Esophagus squamous epithelium (tissue), 5 donors: ENCODE measurements at places on chromosomes 11 and 22.
A peak's percentile ranks its signal among the peaks of the same experiment; 100 is the strongest.

DNA sequence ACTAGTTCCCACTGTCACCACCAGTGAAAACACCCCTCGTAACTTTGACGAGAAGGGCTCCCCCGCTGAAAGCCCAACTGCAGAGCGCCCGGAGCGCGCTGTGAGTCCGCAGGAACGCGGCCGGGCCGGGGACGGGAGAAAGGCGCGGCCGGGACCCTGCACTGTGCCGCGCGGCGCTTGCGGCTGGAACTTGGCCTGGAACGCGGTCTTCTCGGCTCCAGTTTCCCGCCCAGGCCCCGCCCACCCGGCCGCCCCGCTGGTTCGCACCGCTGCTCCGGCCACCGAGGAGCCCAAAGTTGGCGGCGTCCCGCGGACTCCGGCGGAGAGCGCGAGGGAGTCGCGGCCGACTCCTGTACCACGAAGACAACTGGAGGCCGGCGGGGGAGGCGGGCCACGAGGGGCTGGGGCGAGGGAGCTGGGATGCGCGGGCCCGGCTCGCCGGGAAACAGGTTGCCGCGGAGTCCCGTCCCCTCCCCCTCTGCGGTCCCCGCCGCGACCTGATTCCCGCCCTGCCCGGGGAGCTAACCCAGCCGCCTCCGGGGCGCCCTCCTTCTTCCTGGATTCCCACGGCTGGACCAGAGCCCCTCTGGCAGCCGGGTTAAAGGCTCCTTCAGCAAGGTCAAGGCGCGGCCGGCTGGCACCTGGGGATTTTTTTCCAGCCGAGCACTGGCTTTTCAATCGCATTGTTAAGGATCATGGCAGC lies 3.4 kb downstream of the TENM4 start:
- DNase-seq: no peak

GRCh38 chr11:73931039-73931645 lies 19.7 kb upstream of the DNAJB13 start:
- DNase-seq: no peak

- DNase-seq: no peak
Observed at GRCh38 chr11:94068764-94069163, 47.6 kb downstream of the HEPHL1 start.

GRCh38 chr11:44304091-44305025 lies 5.6 kb downstream of the ALX4 start:
- no peak for DNase-seq

DNA sequence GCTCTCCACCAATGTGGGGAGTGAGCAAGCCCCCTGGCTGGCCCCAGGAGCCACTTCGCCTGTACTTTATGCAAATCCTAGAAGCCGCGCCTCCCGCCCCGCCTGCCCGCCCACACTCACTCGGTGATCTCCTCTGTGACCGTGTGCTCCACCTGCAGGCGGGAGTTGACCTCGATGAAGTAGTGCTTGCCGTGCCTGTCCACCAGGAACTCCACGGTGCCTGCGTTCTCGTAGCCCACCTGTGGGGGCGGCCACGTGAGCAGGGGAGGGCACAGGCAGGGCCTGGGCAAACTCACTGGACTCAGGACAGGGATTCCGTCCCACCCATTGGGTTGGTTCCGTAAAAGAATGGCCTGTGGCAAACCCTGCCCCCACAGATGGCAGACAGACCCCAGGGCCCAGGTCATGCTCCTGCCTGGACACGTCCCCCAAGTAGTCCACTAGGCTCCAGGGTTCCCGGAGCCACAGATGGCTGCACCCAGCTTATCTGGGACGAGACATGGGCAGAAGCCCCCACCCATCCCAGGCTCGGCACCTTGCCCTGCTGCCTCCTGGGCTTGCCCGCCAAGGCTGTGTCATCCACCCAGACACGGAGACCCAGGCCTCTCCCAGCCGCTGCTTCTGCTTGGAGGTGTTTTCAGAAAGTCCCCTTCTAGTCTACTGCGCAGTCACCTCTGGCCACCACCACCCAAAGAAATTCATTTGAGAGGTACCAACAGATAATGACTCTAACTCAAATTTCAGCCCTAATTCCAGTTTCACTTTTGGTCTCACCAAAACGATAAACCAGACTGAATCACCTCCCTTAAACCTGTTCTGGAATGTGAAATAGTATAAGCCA lies 12.1 kb downstream of the LRFN4 start:
- peak; percentile 27 for DNase-seq

DNA sequence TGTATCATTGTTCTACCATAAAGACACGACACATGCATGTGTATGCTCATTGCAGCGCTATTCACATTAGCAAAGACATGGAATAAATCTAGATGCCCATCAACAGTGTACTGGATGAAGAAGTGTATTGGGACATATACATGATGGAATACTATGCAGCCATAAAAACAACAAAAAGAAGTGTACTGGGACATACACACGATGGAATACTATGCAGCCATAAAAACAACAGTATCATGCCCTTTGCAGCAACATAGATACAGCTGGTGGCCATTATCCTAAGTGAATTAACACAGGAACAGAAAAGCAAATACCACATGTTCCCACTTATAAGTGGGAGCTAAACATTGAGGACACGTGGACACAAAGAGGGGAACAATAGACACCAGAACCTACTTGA lies 22.7 kb downstream of the ARL14EP start:
- no peak for DNase-seq

- no peak for DNase-seq
Observed at GRCh38 chr11:86416494-86416893, 41.8 kb downstream of the CCDC81 start.

- no peak for DNase-seq
Observed at GRCh38 chr11:130139401-130139800, 20.2 kb upstream of the ST14 start.

DNA sequence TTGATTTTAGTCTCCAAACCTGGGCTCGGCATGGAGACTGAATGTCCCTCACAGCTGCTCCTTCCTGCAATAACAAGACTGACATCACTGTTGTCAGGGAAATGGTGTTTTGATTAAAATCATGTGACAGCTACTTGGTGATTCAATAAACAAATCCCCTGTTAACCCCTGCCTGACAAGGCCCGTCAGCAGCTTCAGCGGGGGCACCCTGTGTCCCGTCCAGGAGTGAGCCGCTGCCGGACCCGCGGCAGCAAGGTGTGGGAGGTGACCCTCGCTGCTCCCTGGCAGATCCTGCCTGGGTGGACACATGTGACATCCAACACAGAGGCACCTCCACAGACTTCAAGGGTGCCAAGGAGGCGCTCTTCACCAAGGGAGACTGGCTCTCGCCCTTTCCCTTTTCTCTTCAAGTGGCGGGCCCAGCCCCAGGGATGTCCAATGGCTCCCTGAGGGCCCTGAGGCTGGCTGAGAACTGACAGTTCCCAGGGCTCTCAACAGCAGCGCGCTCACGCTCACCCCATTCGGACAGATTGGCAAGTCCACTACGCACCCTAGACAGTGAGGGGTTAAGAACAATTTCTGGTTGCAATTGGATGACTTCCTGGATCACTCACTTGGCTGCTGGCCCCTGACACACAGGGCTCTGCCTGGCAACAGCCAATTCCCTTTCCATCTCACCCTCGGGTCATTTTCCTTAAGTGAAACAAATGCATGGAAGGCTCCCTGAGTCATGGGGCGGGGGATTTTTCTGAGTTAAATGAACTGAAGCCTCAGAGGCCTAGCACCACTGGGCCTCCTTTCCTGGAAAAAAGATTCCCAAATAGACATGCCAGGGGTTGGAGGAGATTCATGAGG lies 30.7 kb downstream of the PPP2R1B start:
- DNase-seq: no peak

DNA sequence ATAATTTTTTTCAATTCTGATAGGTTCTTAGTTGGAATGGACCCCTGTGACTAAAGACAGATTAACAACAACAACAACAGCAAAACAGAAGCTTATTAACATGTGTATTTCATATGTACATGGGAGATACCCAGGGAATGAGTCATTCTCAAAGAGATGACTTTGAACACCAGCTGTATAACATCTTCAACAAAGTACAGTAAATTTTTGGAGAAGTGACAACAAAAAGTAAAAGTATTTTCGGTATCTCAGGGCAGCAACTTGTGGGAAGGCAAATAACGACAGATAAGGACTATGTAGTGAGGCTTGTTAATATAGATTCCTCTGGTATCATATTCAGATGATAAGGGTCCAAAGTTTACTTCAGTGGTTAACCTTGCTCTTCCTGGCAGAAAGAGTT lies 573.4 kb upstream of the RAG2 start:
- DNase-seq: no peak

- no peak for DNase-seq
Observed at GRCh38 chr22:27215871-27216270, 558.5 kb downstream of the MIAT start.

DNA sequence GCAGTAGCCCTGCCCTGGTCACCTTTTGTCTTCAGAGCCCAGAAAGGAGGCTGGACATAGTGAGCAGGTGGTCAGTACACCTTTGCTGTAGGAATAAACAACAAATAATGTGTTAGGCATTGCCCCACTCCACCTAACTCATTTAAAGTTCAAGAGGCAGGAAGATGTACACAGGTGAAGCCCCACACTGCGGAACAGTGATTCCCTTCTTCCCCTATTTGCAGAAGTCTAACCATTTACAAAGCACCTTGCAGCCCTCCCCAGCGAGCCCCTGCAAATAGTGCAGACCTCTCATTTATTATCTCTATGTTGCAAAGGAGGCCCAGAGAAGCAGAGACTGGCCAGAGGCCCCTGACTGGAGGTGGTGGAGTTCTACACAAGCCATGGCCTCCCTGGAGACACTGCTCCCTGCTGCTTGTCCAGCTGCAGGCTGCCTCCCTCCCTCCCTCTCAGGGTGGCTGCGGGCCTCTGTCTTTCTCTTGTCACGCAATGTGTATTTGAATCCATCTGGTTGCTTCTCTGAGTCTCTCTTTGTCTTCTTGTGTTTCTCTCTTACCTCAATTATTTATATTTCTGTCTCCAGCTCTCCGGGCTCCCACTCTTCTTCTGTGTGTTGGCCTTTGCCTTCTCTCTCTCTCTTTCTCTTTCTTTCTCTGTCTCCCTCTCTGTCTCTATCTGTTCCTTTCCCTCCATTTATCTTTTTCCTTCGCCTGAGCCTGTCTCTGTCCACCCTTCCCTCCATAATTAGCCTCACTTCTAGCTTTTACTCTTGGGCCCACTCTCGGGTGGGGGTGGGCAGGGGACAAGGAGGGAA lies 59.1 kb upstream of the PRDM11 start:
- no peak for DNase-seq
